ENCODE measurements at places on chromosomes 12 and 14. TPM values are rescaled to one million over a fixed set of nuclear protein-coding genes. Genes with fewer than 3 reads are reported as not detected.

Gene TMPRSS12
- not detected for total RNA-seq

Gene CISTR
- 0.75 TPM for total RNA-seq

Gene LHX5
- total RNA-seq, result not detected

Gene OR6C2
- total RNA-seq, result not detected

Gene CCDC196
- total RNA-seq, result not detected

Gene INHBC
- total RNA-seq, result not detected

Gene FGF23
- total RNA-seq, result 0.46 TPM

Gene SLC39A9
- total RNA-seq, result 24.4 TPM

Gene PLEKHG7
- total RNA-seq, result not detected

Gene SERPINA12
- not detected for total RNA-seq

Gene AICDA
- total RNA-seq, result 0.13 TPM

Gene CBLN3
- total RNA-seq, result 1.2 TPM

Gene KERA
- total RNA-seq, result 0.19 TPM

Gene OVCH1
- not detected for total RNA-seq

Gene LYZ
- total RNA-seq, result 32.9 TPM

Gene C1RL
- 10.5 TPM for total RNA-seq

Gene LMNTD1
- total RNA-seq, result 0.51 TPM

Gene NXPH4
- 20.0 TPM for total RNA-seq

Gene KRT1
- total RNA-seq, result not detected

Gene IL31
- total RNA-seq, result not detected

Gene ACOT2
- 98.7 TPM for total RNA-seq

Gene ADAMTS20
- total RNA-seq, result not detected

Gene AMHR2
- total RNA-seq, result 0.43 TPM

Gene AMDHD1
- 0.38 TPM for total RNA-seq

Gene ANKRD52
- total RNA-seq, result 28.8 TPM

Gene CCDC177
- total RNA-seq, result not detected

Gene KLHL33
- 0.35 TPM for total RNA-seq

Gene KRT82
- total RNA-seq, result not detected

Gene SUDS3
- 25.4 TPM for total RNA-seq

All from cardiac septum (tissue), 1 donor.